Stimulated activated naive B cell treated with anti-CD40 and anti-IgM and Interleukin-4, amounts not matched to agents 10 μg/mL and 1 μg/mL and 100 μg/mL, for 72 hours (primary cell): ENCODE measurements at places on chromosomes 6 and 20.
A peak's percentile ranks its signal among the peaks of the same experiment; 100 is the strongest.

DNA sequence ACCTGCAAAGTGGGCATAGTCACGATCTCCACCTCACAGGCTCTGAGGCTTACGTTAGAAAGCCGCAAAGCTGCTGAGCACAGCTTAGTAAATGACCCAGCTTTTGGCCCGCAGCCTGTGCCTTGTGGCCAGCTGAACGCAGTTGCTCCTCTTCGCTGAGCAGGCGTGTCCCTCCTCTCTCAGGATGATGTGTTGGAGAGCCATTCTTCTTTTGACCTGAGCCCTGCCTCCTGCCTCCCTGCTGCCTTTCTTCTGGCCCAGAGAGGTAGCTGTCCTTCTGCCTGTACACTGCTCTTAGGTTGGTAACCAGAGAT, 47.6 kb upstream of the MYL9 start:
- no peak for DNase-seq

GRCh38 chr6:166323395-166323794, 15.2 kb upstream of the PRR18 start:
- DNase-seq: no peak

- DNase-seq: no peak
Measured at GRCh38 chr20:23096097-23096496, 10.0 kb upstream of the CD93 start.

- DNase-seq: peak; percentile 72
Measured at GRCh38 chr6:14660806-14661579, 543.4 kb downstream of the CD83 start.

DNA sequence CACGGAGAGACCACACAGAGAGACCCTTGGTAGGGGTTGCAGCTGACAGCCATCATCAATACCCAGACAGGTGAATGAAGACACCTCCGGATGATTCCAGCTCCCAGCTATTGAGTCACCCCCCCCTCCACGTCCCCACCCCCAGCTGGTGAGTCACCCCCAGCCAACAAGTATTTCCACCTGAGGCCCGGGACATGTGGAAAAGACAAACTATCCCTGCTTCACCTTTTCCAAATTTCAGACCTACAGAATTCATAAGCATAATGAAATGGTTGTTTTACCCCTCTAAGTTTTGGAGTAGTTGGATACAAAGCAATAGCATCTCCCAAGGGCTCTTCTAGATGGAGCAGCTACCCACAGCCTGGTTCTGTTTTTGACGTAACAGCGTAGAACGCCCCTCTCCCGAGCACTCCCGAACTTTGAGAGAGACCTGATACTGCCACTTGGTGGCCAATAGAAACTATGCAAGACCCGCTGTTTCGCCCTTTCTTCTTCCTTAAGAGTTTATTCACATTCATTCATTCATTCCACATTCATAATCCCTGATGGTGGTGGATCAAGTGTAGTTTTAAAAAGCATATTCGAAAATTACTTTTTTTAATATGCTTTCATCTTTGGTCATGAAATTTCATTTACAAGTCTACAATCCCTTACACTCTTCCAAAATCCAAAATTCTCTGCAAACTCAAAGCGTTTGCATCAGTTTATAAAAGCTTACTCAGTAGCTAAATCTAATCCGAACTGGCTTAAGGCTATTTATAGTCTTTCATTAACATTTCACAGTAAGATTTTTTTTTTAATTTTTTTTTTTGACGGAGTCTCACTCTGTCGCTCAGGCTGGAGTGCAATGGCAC, 15.1 kb upstream of the PPP1R16B start:
- DNase-seq: no peak
